ENCODE measurements at places on chromosomes 1 and 21.

GRCh38 chr1:226132728-226133503, 53.6 kb downstream of the ACBD3 start:
- no peak for DNase-seq

- DNase-seq = no peak
Observed at GRCh38 chr1:9181990-9182783, 52.4 kb upstream of the H6PD start.

DNA sequence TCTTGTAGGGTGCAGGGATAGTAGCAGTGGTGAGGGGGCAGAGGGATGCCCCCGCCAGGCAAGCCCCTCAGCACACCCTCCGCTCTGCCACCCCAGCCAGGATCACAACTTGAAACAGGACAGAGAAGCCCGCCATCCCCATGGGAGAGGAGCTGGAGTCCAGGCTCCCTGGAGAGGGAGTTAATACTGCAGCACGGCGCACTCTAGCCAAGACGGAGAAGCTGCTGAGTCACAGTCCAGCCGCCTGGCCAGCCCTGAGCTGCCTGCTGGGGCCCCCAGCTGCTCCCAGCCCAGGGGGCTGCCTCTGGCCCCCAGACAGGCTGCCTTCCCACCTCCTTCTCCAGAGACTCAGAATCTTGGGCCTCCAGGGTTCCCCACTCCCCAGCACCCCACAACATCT, 87.2 kb downstream of the SYT2 start:
- no peak for DNase-seq

DNA sequence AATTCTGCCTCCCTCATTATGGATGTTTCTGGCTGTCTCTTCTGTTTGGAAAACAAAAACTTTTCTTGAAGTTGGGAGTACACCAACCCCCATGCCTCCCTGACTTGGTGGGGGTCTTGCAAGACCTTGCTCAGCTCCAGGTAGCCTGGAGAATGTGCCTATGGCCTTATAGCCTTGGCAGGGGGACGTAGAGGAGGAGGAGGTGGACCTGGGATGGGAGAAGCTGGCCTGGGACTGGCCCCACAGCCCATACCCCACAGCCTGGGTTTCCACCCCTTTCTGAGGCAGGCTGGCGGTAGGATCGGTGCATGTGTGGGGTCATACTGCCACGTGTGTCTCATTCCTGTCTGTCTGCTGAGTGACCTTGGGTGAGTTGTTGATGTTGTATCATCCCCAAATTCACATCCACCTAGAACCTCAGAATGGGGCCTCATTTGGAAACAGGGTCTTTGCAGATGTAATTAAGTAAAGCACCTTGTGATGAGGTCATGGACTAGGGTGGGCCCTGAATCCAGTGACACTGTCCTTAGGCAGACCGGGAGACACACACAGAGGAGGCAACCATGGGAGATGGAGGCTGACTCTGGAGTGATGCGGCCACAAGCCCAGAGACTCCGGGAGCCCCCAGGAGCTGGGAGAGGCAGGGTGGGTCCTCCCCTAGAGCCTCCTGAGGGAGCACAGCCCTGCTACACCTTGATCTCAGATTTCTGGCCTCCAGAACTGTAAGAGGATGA, 18.5 kb downstream of the OBSCN start:
- DNase-seq = no peak

- DNase-seq = peak; percentile 62
Observed at GRCh38 chr1:156486421-156487344, 13.9 kb downstream of the MEF2D start.

- no peak for DNase-seq
Observed at GRCh38 chr1:94899756-94900155, 27.2 kb downstream of the CNN3 start.

GRCh38 chr21:14456911-14457310, 74.0 kb upstream of the HSPA13 start:
- no peak for DNase-seq

DNA sequence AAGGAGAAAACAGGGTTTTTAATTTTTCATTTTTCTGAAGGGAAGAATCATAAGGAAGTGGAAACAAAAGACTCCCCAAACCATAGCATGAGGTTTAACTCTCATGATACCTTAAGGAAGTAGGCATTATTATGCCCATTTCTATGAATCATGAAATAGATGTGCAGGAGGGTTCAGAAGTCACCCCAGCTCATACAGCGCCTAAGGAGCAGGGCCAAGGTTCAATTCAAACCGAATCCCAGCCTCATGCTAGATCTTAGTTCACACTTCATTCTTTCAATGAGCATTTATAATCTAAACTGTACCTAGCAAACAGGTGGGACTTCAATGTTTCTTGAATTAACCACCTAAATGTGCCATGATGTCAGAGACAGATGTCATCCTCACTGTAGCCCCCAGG, 111.9 kb upstream of the SLC25A33 start:
- DNase-seq = no peak

GRCh38 chr1:150577557-150578271, 1.7 kb downstream of the MCL1 start:
- DNase-seq = no peak
